ENCODE measurements at places on chromosomes 1 and 21.
A peak's percentile ranks its signal among the peaks of the same experiment; 100 is the strongest.

DNA sequence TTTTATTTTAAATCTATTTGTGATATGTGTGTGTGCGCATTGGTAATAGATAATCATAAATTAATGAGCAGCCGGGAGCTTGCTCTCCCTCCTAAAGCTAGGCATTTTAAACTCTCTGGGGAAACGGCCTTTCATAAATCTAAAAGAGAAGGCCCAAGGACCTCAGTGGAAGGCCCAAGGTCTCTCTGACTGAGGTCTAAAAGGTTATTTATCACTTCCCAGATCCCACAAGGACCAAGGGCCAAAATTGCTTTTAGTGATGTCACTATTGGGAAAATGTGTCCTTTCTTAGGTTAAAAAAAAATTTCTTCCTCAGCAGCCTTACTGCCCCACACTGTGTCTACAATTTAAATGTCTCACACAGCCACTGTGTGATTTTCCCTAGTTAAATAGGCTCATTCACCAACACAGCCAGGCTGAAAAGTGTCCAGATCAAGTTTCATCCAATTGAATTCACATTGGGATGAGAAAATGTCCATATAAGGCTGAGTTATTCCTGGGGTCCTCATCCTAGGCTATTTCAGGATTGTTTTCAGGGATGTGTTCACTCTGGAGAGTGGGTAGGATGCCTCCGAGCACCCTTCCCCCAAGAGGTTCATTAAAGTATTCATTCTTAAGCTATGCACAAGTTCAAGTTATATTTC is 46.1 kb downstream of the SLC44A3 start:
- DNase-seq, result no peak

- DNase-seq, result no peak
These were observed 122.1 kb downstream of the NGF start for GRCh38 chr1:115215703-115216521.

DNA sequence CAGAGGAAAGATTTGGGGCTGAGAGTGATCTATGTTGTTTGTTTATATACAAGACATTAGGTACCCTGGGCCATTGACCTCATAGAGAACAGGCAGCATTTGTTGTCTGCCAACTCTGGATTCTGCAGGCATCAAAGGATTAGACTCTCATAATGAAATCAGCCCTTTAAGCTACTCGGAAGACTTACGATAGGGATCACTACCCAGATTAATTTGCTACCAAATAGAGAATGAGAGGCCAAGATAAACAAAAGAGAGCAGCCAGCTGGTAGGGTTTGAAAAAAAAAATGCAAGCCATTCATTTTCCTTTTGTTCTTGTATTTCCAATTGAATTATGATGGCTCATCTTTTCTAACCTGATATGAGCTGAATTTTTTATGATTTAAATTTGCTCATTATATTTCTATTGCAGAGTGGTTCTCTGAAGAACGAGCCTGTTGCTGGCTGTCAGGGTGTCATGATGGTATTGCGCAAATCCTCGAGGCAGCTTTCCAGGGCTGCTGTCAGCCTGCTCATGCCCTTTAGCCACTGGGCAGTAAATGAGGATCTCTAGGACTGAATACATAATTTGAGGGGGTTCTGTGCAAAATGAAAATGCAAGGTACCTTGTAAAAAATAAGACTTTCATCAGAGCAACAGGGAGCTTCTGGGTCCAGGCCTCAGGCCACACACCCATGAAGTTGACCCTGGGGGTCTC is 116.4 kb upstream of the KCNJ15 start:
- peak; percentile 23 for DNase-seq

DNA sequence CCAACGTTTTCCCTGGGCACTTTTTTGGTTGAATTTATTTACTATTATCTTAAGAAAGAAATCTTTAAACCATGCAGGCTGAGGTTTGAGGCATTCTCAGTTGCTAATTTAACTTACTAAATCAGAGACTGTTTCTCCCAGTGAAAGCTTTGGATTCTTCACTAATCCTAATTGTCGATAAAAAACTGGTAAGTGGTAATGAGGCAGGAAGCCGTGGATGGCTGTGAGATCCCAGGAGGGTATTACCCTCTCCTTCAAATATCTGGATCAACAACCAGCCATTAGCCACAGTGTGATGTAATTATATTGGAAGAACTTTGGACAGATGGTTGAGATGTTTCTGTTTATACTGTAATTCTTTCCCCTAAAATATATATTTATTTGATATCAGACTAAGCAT is 485.0 kb downstream of the DISC1 start:
- DNase-seq, result no peak

GRCh38 chr1:208909011-208909984 is 665.1 kb upstream of the PLXNA2 start:
- no peak for DNase-seq

GRCh38 chr21:46189959-46190490 is 5.8 kb upstream of the SPATC1L start:
- DNase-seq, result no peak

- no peak for DNase-seq
These were observed 27.2 kb upstream of the KIF21B start for GRCh38 chr1:201050515-201051277.
